ENCODE measurements at places on chromosomes 2 and 18.

GRCh38 chr2:173966274-173967098 is 1.3 kb upstream of the SP3 start:
- DNase-seq: no peak

- DNase-seq: no peak
Measured at GRCh38 chr2:144225076-144225475, 294.8 kb downstream of the ZEB2 start.

- DNase-seq: no peak
Measured at GRCh38 chr2:64092502-64092901, 51.7 kb downstream of the PELI1 start.

DNA sequence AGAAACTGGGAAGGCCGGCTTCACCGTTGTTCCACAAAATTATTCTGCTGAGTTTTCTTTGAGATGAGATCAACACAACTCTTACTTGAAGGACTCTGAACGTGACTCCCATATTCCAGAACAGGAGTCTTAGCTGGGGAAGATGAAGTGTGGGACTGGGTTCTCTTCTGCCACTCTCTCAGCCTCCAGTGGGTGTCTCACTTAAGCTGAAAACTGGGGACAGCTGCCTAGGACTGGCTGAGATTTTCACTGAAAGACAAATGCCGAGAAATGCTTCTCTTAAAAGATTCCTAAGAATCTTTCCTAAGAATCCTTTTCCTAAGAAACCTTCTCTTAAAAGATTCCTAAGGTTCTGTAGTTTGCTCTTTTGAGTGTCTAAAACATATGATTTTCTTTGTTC is 156.6 kb upstream of the LHCGR start:
- DNase-seq: no peak

Data from NCI-H2081 treated with DMSO at 0.1 percent for 48 hours (cell line).